Mucosa of descending colon (tissue), 3 donors: ENCODE measurements at places on chromosomes 12 and 14. TPM values are rescaled to one million over a fixed set of nuclear protein-coding genes. Genes with fewer than 3 reads are reported as not detected.

Gene REC8
- total RNA-seq: 17.0 TPM

Gene APOF
- total RNA-seq: not detected

Gene KITLG
- total RNA-seq: 37.4 TPM

Gene OR4K1
- not detected for total RNA-seq

Gene RERG
- total RNA-seq: 5.2 TPM

Gene ZNF140
- 10.7 TPM for total RNA-seq

Gene CLEC6A
- total RNA-seq: not detected

Gene EPYC
- not detected for total RNA-seq

Gene PLEKHG7
- total RNA-seq: 1.3 TPM

Gene PAH
- total RNA-seq: not detected

Gene HSPA2
- 58.2 TPM for total RNA-seq

Gene LIN7A
- 3.1 TPM for total RNA-seq

Gene SYCP3
- not detected for total RNA-seq

Gene BEGAIN
- total RNA-seq: 2.5 TPM

Gene HAL
- total RNA-seq: 1.0 TPM

Gene TAPBPL
- total RNA-seq: 107 TPM

Gene WIF1
- 0.19 TPM for total RNA-seq

Gene RTN1
- 1.2 TPM for total RNA-seq

Gene DLGAP5
- total RNA-seq: 3.3 TPM

Gene C1RL
- total RNA-seq: 61.4 TPM

Gene ARMH4
- total RNA-seq: 6.9 TPM

Gene RPS6KA5
- total RNA-seq: 27.2 TPM

Gene CLEC14A
- total RNA-seq: 4.3 TPM

Gene KRT77
- not detected for total RNA-seq

Gene TRPV4
- total RNA-seq: 0.48 TPM

Gene GPX2
- total RNA-seq: 288 TPM

Gene EMC9
- 20.4 TPM for total RNA-seq

Gene AQP5
- not detected for total RNA-seq

Gene MMAB
- 45.5 TPM for total RNA-seq

Gene GPR65
- total RNA-seq: 1.6 TPM

Gene GUCY2C
- 73.8 TPM for total RNA-seq

Gene SCNN1A
- 386 TPM for total RNA-seq

Gene CRIP2
- total RNA-seq: 10.0 TPM

Gene GPR162
- 1.7 TPM for total RNA-seq

Gene IPO4
- total RNA-seq: 26.8 TPM

Gene KRT6A
- total RNA-seq: not detected

Gene PTPN21
- total RNA-seq: 44.7 TPM

Gene CNTN1
- total RNA-seq: 1.3 TPM

Gene ACOT4
- 3.1 TPM for total RNA-seq

Gene GALNT16
- 1.8 TPM for total RNA-seq

Gene DAO
- 0.79 TPM for total RNA-seq

Gene GLIPR1L2
- total RNA-seq: not detected

Gene OTX2
- not detected for total RNA-seq

Gene SDR9C7
- not detected for total RNA-seq

Gene TAS2R20
- total RNA-seq: 1.7 TPM

Gene P3H3
- 5.2 TPM for total RNA-seq

Gene EFCAB11
- 6.3 TPM for total RNA-seq

Gene GXYLT1
- 8.8 TPM for total RNA-seq

Gene GLS2
- total RNA-seq: 1.5 TPM

Gene PPFIBP1
- total RNA-seq: 40.4 TPM

Gene IL26
- not detected for total RNA-seq

Gene C1S
- total RNA-seq: 168 TPM

Gene MUCL1
- not detected for total RNA-seq

Gene PROX2
- total RNA-seq: 0.07 TPM

Gene OR6C2
- total RNA-seq: not detected

Gene ACOT6
- total RNA-seq: not detected

Gene CPNE6
- not detected for total RNA-seq

Gene CLEC2A
- total RNA-seq: not detected
